ENCODE measurements at places on chromosomes 2 and 18.

DNA sequence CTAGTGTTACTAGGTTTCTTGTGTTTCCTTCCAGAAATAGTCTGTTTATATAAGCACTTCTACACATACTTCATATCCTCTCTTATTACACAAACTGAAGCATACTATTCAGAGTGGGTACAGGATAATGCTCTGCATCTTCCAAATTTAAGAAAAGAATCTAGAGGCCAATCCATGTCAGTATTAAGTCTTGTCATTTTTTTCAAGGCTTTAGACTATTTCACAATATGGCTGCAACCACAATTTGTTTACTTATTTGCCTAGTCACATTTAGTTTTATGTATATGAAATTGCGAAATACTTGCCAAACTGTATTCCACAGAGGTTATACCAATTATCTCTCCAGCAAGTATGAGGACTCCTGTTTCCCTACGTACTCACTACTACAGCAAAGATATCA is 27.9 kb downstream of the IWS1 start:
- DNase-seq, result no peak

DNA sequence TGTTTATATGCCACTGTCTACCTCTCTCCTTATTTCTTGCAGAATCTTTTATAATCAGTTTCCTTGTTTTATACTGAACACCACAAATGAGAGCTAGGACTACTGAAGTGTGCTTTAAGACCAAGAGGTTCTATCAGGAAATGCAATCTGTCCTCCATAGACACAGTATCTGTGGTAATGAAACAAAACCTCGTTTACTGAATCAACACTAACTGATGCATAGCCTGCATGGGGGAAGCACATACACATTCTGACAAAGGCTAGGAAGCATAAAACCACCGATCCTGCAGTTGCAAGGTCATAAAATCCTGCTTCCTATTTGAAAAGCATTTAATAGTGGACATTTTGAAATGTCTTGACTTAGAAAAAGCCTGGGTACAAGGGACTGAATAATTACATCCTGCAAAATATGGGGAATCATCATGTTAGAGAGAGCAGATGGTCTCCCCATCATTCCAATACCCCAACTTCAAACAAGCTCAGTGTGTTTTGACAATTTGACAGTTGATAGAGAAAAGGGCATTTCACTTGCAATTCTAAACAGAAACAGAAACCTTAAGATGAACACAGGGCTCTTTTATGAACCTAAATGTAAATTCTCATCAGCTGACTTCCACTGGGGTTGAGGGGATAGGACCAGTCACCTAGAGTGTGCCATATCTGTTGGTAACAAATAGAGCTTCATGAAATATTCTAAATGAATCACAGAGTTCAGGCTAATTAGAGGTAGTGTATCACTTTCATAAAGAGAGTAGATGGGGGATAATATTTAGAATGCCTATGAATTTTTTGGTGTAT is 1845.6 kb upstream of the PIK3C3 start:
- DNase-seq, result no peak

DNA sequence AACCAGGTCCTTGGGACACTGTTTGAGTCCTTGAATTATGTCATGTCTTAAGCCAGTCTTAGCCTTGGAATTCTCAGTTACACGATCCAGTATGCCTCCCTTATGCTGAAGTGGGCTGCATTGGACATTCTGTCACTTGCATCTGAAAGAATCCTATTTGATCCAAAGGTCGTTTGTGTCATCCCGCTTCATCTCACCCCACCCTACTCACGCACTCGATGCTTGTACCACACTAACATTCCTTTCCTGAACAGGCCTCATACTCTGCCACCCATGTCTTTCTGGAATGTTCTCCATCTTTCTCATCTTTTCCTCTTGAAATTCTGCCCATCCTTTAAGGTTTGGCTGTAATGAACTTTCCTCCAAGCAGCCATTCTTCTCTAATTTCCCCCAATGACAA is 27.9 kb upstream of the ZFP36L2 start:
- DNase-seq, result no peak

GRCh38 chr2:1782514-1782913 is 38.2 kb upstream of the PXDN start:
- no peak for DNase-seq

DNA sequence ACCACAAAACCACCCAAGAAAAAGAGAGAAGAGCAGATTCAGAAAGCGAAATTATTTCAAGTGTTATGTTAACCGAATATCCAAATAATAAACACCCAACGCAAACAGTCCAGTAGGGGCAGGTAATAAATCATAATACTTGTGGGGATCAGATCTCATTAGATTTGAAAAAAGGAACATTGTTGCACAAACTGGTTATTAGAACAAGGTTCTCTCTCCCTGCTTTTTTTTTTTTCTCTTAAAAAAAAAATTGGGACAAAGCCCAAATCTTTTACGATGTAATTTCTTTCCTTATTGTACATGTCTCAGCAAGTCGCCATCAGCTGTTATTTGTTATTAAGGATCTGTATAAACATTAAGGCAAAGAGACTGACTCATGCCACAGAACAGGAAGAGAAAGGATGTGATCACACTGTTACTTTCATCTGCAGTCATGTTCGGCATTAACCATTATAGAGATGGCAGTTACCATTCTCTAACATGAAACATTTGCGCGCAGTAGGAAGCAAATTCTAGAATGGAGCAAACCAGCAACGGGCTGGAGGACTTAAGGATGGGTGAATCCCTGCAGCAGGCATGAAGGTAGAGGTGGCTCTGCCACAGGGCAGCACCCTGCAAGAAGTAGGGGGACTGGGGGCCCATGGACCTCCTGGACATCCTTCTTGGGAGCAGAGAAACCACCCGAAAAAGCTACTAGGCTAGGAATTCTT is 42.0 kb downstream of the EPHA4 start:
- DNase-seq, result no peak

DNA sequence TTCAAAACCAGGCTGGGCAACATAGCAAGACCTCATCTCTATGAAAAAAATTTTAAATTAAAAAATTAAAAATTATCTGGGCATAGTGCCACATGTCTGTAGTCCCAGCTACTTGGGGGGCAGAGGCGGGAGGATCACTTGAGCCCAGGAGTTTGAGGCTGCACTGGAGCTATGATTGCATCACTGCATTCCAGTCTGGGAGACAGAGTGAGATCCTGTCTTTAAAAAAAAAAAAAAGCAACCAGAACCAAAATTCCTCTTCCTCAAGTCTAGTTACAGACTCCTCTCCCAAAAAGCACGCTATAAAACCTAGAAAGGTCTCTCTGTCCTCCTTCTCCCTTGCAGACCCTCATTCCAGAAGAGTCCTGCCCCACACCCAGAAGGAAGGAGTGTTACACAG is 23.9 kb downstream of the TNFAIP6 start:
- no peak for DNase-seq

- DNase-seq, result no peak
Observed at GRCh38 chr18:26181343-26181826, 44.9 kb upstream of the TAF4B start.

- no peak for DNase-seq
Observed at GRCh38 chr18:23712445-23712844, 23.2 kb downstream of the LAMA3 start.

DNA sequence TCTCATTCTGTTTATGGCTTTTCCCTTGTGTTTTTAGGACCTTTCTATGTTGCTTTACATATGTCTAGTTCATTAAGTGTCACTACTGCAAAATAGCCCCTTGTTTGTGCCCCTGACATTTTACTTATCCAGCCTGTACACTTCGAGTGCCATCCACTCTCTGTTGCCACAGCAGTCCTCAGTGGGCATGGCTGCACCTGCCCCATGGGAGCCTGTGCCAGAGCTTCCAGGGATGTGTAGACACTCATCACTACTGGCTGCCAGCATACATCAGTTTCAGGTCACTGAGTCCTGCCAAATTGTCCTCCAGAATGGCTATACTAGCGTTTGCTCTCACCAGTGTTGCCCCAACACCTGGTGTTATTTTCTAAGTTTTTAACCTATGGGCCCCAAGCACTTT is 80.4 kb downstream of the ARMC9 start:
- DNase-seq, result no peak

DNA sequence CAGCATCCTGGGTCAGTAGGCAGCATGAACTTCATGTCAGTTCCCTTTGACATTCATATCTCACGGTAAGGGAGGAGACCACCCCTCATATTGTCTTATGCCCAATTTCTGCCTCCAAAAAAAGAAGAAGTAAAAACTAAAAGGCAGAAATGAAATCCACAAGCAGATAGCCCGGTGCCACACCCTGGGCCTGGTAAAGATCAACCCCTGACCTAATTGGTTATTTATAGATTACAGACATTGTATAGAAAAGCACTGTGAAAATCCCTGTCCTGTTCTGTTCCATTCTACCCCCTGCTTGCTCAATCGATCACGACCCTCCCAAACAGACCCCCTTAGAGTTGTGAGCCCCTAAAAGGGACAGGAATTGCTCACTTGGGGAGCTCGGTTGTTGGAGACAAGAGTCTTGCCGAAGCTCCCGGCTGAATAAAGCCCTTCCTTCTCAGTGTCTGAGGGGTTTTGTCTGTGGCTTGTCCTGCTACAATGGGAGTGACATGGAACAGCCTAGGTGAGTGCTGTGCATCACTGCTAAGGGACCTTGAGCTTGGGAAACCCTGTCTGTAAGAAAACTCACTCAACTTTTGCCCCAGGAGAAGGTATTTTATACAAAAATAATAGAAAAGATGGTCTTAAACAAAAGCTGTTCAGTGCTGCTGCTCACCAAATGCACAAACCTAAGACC is 11.1 kb downstream of the NDUFV2 start:
- DNase-seq, result no peak

DNA sequence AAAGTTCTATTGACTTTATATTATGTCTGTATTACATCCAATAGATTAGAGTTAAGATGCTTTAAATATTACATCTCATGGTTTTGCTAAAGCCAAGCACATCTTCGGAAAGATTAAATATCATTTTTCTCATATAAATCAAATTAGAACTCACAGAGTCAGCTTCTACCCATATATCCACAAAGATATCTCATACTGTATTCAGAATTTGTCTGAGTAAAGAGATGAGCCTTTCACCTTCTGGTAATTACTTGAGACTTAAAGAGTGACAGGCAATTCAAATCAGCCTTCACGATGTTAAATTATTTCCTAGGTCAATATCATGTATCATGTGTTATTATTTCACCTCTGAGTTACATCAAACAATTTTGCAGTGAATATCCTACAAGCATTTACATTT is 13.0 kb downstream of the CCDC178 start:
- no peak for DNase-seq

DNA sequence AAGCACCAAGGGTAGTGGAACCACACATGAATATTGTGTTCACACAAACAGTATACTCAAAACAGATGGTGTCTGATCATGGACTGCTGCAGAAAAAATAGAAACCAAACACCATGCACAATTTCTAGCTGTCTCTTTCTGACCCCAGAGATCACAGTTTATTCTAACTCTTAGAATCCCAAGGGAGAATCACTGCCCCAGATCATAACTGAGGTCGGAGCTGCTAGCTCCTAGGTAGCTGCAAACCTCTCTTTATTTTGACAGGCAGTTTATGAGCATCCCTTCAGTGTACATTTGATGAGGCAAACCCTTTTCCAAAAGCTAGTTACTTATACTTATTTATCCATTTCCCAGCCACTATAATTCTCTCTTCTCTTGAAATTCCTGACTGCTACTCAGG is 439.1 kb upstream of the HNMT start:
- no peak for DNase-seq

DNA sequence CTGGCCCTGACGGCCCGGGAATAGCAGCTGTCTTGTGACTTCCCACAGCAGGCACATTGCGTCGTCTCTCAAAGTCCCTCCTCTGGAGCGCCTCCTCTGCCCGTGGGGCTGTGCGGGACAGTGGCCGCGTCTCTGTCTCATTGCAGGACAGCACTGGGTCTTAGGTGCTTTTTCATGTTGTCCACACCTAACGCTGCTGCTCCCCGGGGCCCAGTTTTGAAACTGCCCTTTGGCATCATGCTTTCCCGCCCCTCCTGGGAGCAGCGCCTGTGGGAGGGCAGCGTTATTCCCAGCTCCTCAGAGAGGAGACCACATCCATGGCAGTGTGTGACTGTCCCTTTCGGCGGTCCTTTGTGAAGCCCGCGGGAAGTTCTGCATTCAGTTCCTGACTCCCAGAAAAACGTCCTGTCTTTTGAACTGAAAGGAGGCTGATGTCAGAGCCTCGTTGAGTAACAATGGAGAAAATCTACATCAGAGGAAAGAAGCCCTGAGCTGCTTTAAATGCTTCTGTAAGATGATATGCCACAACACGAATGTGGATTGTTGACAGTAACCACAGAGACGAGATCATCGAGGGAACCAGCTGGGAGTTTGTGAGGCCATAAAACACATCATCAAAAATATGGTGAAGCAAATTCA is 226.0 kb downstream of the FAM210A start:
- DNase-seq, result no peak

DNA sequence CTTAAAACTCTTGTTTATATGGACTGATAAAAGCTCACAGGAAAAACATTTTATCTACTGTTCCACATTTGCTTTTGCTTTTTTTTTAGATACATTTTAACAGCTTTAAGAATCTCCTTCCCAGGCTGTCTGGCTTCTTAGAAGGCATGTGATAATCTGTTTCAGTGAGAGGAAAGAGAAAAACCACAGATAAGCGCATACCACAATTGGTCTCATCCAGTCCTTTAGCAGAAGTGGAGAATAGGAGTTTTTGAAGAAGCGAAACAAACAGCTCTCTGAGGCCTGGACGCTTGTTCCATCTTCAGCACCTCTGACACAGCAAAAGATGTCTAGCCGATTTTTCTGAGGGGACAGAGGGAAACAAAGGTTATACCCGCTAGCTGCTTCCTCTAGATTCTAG is 37.6 kb downstream of the RMC1 start:
- DNase-seq, result no peak

- DNase-seq, result no peak
Observed at GRCh38 chr2:694906-695510, 17.8 kb upstream of the TMEM18 start.

DNA sequence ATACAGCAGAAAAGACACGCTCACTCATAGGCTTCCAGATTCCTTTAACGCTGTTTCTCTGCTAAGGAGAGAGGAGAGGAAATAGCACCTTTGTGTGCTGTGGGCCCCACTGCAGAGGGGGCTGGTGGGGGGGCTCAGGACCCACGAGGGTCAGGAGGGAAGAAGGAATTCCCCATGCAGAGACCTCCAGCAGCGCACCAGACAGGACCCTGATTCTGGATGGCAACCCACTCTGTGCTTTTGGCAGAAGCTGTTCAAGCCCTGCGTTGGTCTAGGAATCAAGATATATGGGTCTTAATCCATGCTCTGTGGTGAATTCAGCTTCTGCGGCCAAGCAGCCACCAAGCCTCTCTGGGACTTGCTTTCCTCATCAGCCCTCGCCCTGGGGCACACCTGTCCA is 31.0 kb downstream of the MYCN start:
- no peak for DNase-seq

GRCh38 chr18:8943900-8944870 is 158.3 kb upstream of the NDUFV2 start:
- no peak for DNase-seq

DNA sequence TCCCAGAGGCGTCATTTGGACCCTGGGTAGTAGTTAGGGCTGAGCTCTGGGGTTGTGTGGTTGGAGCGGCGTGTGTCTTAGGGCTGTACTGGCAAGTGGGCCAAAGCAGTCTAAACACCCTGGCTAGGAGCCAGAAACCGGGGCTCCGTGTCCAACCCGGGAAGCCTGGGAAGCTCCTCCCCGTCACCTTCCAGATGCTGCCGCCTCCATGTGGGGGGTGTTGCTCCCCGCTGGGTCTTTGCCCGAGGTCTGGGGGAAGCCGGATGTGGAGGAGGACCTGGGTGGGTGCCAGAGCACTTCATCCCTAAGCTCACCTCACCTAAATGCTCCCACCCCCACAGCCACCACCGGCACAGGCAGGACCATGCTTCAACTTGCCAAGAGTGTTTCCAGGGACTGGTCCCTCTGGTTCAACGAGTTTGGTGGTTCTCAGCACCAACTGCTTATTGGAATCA is 25.4 kb downstream of the TET3 start:
- no peak for DNase-seq

Measured in cortex of kidney (tissue), 1 donor.